AG09319 (cell line): ENCODE measurements at places on chromosomes 16 and 17.

DNA sequence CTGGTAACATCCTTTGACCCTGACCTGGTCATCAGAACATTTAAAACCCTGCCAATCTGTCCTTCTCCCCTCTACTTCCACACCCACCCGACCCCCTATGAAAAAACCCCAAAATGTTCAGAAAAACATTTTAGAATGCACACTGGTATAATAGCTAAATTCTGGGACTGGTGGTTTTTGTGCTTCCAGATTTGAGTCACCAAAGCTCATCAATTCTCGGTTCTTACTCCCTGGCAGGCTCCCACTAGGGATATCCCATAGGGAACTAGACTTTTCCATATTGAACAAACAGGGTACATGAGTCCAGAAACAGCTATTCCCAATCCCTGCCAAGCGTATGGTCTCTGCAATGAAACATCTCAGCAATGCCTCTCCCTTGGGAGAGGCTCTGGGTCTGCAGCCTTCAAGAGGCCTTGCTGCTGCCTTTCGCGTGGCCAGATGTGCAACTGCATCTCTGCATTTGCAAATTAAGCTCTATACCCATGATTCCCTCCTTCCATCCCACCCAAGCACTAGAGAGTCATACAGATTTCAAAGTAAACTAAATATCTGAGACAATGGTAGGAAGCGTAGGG lies 67.7 kb downstream of the SMG6 start:
- DNase-seq = no peak

GRCh38 chr17:61382796-61383688 lies 16.6 kb upstream of the TBX2 start:
- DNase-seq = no peak

DNA sequence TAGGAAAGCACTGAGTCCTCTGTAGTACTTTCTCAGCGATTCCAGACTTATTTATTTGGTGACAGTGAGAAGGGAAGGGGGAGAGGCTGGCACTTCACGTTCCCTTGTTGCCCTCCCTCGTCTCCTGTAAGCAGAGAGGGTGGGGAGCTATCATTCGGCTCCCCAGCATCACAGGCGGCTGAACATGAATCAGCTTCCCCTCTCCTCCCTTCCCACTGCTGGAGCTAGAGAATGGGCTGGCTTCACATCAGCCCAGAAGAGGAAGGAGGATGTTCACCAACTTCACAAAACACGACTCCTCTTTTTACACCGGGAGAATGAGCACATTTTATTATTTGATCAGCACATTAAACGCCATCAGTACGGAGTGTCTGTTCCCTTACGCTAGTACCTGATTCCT lies 6.7 kb upstream of the CMIP start:
- no peak for DNase-seq

GRCh38 chr17:42850954-42851353 lies at the start of gene AOC3:
Gene AOC3, plus strand, starts transcription at chr17:42851199. Its CDS starts 145 bp downstream, at chr17:42851344.
- DNase-seq = no peak

- no peak for DNase-seq
These were observed 262.3 kb downstream of the C16orf95 start for GRCh38 chr16:87054856-87055255.

GRCh38 chr16:30474074-30474452 lies 1.5 kb downstream of the ITGAL start:
- DNase-seq = no peak

- no peak for DNase-seq
These were observed 9.3 kb upstream of the VPS4A start for GRCh38 chr16:69301861-69302260.

GRCh38 chr16:82203198-82203597 lies 33.2 kb upstream of the MPHOSPH6 start:
- no peak for DNase-seq

- DNase-seq = no peak
These were observed 13.3 kb upstream of the CRK start for GRCh38 chr17:1469231-1469852.

DNA sequence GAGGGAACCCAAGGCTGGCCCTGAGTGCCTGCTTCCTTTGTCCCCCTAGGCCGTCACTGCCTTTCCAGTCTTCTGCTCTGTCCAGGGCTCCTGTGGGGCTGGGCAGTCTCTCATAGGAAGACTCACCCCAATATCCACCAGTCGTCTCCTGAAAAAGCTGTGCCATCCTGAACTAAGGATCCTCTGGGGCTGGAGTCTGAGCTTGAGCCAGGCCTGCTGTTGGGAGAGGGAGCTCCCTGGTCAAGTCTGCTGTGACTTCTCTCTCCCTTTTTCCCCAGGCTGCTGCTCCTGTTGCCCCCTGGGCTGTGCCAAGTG lies 963 bp downstream of the MT1H start:
- no peak for DNase-seq

DNA sequence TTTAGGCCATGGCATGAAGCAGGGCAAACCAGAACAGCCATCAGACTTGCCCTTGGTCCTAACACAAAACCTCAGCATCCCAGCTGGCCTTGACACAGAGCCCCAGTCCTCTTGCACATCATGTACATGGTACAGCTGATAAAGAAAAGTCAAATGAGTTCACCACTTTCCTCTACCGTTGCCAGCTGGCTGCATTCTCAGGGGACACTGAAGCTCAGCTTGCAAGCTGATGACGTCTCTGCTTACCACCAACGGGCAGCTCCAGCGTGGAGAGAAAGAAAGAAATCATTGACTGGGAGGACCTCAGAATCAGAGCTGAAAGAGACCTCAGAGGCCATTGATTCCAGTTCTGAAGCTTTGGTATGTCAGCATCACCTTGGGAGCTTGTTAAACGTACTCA lies 80.7 kb upstream of the CES5A start:
- no peak for DNase-seq

GRCh38 chr17:35101036-35101435 lies 18.6 kb downstream of the RAD51D start:
- DNase-seq = no peak

DNA sequence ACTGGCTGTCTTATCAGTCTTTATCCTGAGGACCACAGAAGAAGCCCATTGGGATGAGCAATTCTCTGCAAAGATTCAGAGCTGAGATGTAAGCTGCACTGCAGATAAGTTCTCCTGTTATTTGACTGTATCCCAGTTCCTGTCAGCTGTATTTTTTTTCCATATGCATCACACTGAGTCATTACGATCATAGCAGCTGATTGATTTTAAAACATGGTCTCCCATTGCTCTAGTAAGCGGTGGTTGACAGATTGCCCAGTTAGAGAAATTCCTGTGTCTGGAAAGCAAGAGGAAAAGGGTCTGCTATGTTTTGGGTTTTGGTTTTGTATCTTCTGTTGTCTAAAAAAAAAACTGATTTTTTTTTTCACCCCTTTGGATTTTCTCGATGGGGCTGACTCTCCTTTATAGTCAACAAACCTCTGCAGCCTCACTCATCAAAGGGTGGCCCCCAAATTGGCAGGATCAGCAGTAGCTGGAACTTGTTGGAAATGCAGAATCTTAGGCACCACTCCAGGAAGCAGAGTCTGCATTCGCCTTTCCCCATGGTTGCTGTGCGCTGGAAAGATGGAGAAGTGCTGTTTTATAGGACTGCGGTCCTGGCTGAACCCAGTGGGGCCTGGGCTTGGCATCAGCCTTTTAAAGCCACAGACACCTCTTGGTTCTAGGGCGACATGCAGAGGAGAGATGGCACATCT lies 220.1 kb upstream of the MPHOSPH6 start:
- DNase-seq = no peak

GRCh38 chr17:67689534-67690177 lies 28.1 kb upstream of the NOL11 start:
- DNase-seq = peak; percentile 42

DNA sequence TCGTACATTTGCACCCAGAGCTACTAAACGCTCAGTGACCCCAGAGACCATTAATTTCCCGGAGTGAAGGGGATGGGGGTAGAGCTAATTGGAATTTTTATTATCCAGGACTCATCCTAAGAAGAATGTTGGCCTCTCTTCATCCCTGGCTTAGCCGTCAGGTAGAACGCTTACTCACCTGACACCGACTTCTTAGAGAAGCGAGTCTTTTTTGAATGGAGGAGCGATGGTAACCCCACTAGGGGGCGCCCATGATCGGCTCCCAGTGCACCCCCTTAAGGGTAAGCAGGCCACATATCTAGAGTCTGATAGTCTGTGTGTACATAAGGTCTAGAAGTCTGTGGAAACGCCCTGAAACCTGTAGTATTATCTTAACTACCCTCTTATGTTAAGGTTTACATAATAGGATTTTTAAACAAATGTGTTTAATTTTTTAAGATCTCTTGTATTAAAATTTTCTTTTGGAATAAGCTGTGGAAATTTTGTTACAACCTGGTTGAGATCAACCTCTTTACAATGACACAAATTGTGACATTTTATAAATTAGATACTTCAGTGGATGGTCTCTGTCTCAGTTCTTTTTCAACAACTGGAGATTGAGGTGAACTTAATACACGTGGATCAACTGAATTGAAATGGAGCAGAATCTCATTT lies 229.8 kb downstream of the CPPED1 start:
- DNase-seq = no peak

GRCh38 chr17:19401321-19402010 lies 9.6 kb upstream of the RNF112 start:
- DNase-seq = no peak

GRCh38 chr16:55658898-55659420 lies 3.2 kb downstream of the SLC6A2 start:
- no peak for DNase-seq
